ENCODE measurements at places on chromosomes 3 and 15.

GRCh38 chr3:101212730-101213129, 107.6 kb downstream of the IMPG2 start:
- DNase-seq: no peak

GRCh38 chr3:128701342-128702212, 24.4 kb upstream of the RAB7A start:
- DNase-seq: no peak

DNA sequence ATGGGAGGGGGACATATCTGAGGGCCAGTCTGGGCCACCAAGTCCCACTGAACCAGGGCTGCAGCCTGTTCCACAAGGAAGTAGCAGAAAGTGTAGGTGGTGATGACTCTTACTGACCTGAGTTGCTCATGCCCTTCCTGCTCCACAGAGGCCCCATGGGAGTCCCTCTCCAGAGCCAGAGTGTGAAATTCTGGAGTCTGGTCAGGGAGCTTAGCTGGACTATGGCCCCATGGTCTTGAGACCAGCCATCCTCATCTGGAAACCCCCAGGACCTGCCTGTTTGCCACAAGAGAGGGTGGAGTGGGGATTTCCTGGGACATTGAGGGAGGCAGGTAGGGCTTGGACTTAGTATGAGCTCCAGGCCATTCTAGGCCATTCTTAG, 3.0 kb downstream of the SPINT1 start:
- DNase-seq: no peak

GRCh38 chr3:8775181-8775580, 5.8 kb upstream of the OXTR start:
- DNase-seq: no peak

DNA sequence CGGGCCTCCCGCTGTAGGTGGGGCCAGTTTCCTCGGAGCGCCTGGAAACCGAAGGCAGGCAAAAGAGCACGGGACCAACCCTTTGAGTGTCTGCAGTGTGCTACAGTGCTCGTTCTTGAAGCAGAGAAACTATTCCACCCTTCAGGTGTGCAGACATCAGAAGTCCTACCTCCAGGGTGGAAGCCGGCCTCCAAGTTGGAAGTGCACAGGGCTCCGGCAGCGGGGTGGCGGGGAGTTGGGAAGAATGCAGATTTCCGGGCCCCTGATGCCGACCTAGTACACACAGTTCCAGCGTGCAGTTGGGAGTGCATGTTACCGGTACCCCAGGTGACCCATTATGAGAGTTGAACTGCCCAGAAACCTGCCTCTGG, 3.0 kb downstream of the KLF13 start:
- no peak for DNase-seq

GRCh38 chr15:69601711-69602504, 149.3 kb downstream of the RPLP1 start:
- no peak for DNase-seq

DNA sequence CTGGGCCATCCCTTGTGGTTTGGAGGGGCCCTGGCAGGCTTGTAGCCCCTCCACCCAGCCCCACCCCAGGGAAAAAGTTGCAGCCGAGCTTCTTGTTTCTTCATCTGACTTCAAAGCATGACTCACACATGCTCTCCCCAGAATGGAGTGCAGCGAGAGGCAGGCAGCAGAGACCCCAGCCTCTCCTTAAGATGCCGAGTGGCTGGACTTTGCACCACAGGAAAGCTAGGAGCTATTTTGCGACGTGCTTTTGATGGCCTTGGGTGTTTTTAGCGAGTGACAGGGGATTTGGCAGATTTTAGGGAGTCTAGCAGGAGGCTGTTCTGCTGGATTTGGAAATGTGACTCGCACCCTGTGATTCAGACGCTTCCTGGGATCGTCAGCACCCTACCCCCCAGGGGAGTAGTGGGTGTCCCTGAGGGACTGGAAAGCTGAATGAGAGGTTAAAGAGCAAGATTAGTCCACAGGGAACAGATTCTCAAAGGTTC, 14.2 kb downstream of the BAHD1 start:
- no peak for DNase-seq

DNA sequence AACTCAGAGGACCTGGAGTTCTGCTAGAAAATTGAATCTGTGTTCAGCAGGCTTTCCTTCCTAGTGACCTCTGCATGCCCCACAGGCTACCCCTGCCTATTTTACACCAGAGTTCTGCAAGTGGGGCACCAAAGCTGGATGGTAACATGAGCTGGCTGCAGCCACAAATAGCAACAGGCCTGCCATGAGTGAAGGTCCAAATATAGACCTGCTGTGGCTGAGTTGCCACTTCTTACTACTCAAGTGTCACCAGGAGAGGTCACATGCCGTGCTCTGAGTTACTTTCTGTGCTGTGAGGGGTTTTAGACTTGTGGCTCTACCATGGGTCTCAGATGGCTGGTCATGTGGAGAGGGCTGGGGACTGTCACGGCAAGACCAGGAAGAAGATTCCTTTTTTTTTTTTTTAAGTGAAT, at the start of gene FSD2:
TSS of gene FSD2 (minus strand) at position 76 of the 413 bp plus-strand sequence. CDS start 18,679 bp downstream, outside the sequence.
- DNase-seq: no peak

DNA sequence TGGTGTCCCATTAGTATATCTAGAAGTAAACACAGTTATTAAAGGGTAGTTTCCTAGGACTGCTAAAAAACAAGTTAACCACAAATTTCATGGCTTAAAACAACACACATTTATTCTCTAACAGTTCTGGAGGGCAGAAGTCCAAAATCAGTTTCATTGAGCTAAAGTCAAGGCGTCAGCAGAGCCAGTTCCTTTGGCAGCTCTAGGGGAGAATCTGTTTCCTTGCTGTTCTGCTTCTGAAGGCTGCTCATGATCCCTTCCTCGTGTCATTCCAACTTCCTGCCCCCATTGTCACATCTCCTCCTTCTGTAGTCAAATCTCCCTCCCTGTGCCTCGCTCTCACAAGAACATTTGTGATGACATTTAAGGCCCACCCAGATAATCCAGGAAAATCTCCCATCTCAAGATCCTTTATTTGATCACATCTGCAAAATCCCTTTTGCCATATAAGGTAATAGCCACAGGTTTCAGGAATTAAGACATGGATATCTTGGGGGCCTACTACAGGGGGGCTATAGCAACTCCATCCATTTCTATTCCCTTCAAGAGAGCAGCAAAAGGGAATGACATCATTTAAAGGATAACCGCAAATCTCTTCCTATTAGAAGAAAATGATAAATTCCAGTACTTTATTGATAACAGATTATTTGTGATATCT, 50.1 kb downstream of the GPR176 start:
- DNase-seq: no peak

DNA sequence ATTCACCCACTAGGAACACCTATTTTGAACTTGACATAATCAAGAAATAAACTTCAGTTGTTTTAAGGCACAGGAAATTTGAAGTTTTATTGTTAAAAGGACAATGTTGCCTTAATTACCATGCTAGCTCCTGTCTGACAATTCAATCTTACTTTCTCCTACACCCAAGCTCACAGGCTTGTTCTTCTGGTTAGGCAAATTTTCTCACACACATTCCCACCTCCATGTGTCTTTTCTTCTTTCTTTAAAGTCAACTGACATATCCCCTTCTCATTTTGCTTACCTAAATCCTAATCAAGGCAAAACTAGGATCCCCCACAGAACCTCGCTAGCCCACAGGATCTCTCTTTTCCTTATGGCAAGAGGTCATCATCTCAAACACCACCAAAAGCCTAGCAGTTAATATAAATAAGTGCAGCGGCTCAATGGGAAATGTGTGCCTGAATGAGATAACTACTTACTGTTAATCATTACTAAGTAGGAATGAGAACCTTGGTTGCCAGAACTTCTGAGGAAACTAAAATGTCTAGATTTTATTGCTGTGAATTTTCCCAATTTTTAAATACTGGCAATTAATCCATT, 189.3 kb downstream of the PLCH1 start:
- DNase-seq: no peak

- DNase-seq: no peak
Observed at GRCh38 chr3:193822492-193823212, 229.6 kb downstream of the OPA1 start.

- peak; percentile 99 for DNase-seq
Observed at GRCh38 chr3:17742102-17742879, at the start of gene TBC1D5. TBC1D5 (minus strand) TSS chr3:17742631; CDS start chr3:17508570, 234,061 bp downstream.

GRCh38 chr3:115072265-115073021, 74.6 kb downstream of the ZBTB20 start:
- DNase-seq: no peak

- no peak for DNase-seq
Observed at GRCh38 chr3:46849686-46850467, 13.4 kb downstream of the MYL3 start.

DNA sequence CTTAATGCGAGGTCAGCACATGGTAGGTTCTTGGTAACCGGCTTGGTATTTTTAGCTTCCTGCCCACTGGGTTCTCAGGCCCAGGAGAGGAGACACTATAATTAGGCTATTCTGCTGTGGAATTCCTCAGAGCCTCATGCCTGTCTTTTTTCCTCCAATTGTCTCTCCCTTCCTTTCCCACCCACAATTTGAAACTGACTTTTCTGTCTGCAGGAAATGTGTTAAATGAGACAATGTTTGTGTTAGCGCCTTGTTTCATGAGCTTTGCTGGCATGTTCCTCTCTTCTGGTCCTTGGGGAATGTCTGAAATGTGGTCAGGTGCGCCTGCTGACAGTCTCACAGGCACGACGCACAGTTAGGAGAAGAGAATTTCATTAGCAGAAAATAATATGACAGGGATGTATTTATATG, 223.6 kb upstream of the CTNNB1 start:
- DNase-seq: no peak

DNA sequence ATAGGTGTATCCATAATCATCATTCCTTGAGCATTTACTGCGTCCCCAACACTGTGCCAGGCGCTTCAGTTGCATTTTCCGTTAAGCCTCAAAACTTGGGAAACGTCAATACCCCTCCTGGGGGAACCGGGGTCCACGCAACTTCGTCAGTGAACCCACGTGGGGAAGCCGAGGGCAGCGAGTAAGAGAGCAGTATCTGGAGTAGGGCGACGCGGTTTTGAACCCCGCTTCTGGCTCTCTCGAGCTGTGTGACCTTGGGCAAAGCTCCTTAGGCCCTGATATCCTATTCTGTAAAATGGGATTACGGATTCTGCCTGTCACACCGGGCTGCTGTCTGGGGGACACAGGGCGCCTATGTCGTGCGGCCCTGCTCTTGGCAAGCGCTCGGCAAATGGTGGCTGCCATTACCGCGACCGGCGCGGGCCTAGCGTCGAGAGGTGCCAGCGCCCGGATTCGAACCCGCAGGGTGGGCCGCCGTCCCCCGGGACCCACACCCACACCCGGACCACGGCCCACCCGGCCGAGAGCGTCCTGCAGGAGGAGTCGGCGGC, 590 bp downstream of the POLG start:
- DNase-seq: peak; percentile 66

DNA sequence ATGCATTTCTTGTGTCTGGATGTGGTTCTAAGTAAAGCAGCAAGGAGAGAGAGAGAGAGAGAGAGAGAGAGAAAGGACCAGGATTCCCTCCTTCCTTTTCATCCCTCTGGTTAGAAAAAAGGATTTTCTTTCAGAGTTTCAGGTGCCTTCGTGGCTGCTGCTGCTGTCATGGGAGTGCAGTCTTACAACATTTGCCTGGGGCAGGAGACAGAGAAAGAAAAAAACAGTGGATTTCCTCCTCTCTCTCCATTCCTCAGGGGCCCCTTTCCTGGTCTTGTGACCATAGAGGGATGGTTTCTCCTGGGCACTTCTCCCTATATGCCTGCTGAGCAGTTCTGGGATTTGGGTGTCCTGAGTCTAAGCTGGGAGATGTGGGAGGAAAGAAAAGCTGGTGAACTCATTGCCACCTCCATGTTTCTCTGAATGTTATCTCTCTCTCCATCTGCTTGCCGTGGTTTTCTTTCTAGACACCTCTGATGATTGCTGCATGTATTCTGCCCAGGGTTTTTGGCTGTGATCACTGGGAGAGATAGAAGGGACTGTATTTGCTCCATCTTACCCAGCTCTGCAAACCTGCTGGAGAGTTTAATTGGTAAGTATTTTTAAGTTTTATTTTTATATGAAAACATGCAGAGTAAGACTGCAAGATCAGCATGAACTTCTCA, 142.4 kb upstream of the RGMA start:
- no peak for DNase-seq

DNA sequence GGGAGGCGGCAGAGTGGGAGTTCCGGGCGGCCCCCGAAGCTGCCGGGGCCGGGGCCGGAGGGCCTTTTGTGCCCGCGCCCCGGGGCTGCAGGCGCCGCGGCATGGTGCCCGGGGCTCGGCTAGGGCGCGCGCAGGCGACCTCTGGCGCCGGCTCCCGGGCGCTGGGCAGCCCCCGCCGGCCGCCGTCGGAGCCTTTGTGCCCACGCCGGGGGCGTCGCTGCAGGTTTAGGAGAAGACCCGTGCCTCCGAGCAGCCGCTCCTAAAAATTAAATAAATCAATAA, 299 bp downstream of the PAQR9 start:
- no peak for DNase-seq

- DNase-seq: no peak
Observed at GRCh38 chr15:74406992-74407705, 26.6 kb downstream of the SEMA7A start.

DNA sequence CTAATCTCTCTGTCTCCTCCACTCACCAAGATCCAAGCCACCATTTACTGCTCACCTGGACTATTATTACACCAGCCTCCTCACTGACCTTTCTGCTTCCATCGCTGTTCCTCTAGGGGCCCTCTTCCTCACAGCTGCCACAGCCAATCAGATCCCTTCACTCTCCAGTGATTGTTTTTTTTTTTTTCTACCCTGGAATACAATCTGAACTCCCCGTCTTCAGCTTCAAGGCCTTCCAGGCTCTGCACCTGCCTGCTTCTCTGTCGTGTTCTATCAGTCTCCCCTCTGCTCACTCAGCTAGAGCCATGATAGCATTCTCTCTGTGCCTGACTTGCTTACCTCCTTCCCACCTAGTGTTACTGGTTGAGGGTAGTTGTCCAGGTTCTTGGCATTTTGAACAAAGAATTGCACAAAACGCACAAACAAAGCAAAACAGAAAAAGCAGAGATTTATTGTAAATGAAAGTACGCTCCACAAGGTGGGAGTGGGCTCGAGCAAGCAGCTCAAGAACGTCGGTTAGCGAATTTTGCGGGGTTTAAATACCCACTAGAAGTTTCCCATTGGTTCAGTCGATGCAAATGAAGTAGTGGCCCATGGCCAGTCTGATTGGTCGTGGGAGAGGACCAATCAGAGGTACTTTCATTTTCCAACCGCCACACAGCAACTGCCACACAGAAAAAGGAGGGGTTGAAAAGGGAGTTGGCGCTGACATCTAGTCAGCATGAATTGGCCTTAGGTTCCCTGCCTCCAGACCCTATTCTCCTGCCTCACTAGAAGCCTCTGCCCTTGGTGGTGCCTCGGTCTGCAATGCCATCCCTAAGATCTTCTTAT, 188.9 kb downstream of the TLE3 start:
- DNase-seq: no peak

- DNase-seq: no peak
Observed at GRCh38 chr15:87829332-87830050, 427.0 kb downstream of the NTRK3 start.

Measured in sigmoid colon (tissue), 7 donors.